ENCODE measurements at places on chromosomes 12 and 14. TPM values are rescaled to one million over a fixed set of nuclear protein-coding genes. Genes with fewer than 3 reads are reported as not detected.

Gene KRT74
- not detected for total RNA-seq

Gene SYNDIG1L
- not detected for total RNA-seq

Gene REM2
- total RNA-seq = 0.17 TPM

Gene TMPO
- total RNA-seq = 232 TPM

DNA sequence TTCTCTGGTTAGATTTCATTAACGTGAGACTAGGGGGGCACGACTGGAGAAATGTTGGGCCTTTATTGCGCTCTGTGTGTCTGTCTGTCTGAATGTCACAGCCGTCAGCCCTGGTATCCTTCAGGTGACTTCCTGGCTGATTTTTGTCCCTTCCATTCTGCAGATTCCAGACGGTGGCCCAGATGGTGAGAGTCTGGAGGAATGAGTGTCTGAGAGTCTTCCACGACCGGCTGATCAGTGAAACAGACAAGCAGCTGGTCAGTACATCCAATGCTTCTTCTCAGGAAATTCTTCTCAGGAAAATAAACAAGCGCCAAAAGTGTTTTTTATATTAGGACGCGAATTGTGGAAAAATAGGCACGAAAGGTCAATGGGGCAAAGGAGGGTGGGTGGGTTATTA lies 93.5 kb downstream of the CCDC92 start:
- DNase-seq = no peak

- no peak for DNase-seq
These were observed 58.9 kb downstream of the FBXO34 start for GRCh38 chr14:55329999-55330710.

DNA sequence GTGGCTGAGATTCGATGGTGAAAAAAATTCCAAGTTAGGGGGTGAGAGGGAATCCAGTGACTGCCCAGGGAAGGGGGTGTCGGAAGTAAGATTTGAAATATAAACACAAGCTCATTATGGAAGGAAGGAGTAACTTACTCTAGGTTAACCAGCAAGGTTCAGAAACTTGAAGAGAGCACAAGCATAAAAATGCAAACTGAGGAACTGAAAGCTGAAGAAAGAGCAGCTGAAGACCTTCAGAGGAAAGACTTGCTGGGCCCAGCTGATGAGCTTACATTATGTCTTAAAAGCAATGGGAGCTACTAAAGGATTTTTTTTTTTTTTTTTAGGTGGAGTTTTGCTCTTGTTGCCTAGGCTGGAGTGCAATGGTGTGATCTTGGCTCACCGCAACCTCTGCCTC lies 189.7 kb upstream of the GRIN2B start:
- no peak for DNase-seq

- DNase-seq = no peak
These were observed 242.3 kb downstream of the NRXN3 start for GRCh38 chr14:78412475-78412874.

DNA sequence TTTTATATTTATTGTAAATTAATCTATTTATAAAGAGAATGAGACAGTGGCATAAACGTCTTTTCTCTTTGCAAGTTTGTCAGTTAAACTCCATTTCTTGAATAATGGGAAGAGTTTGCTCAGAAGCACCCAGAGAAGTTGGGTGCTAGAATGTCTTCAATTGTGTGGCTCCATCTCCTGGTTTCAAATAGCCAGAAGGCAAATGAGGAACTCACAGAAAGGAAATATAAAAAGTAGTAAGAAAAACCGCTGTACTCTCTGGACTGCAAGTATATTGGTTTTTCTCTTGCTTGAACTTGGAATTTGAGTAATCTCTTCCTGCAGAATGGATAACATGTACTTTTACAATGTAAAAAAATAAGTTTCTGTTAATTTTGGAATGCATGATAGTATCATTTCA lies 217.5 kb downstream of the DPY19L2 start:
- DNase-seq = no peak

DNA sequence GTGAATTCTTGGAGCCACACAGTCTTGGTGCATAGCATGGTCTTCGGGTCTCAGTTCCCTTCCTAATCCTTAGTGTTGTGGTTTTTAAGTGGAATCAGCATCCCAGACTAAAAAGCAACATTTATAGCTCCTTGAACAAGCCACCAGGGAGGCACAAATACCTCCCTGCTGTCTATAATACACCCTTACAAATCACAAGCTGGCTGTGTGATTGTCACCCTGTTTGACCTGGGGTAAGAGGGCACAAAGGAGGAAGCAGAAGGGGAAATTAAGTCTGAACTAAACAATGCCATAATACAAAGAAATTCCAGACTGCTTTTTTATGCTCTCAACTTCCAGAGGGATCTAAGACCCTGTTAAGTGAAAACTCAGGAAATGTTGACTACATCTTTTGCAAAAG lies 7.7 kb upstream of the MMP19 start:
- no peak for DNase-seq

- DNase-seq = no peak
These were observed 46.7 kb downstream of the DAD1 start for GRCh38 chr14:22542360-22542759.

GRCh38 chr12:57803319-57803893 lies 15.1 kb downstream of the AVIL start:
- DNase-seq = no peak

GRCh38 chr14:77318006-77318553 lies 2.6 kb downstream of the POMT2 start:
- DNase-seq = no peak
